Aortic smooth muscle cell (primary cell): ENCODE measurements at places on chromosomes 16 and 17. TPM values are rescaled to one million over a fixed set of nuclear protein-coding genes. Genes with fewer than 3 reads are reported as not detected.

Gene MARVELD3
- not detected in 2 replicates for total RNA-seq

Gene HBZ
- total RNA-seq = not detected in 2 replicates

Gene TBX2
- total RNA-seq = 72.3 and 98.3 TPM in 2 replicates

Gene ENPP7
- not detected in 2 replicates for total RNA-seq

Gene SOX15
- 0.19 and 0.26 TPM in 2 replicates for total RNA-seq

Gene GJC1
- 17.8 and 19.0 TPM in 2 replicates for total RNA-seq

Gene SLC9A5
- 0.31 and 0.66 TPM in 2 replicates for total RNA-seq

Gene CNTNAP1
- total RNA-seq = 25.1 and 38.4 TPM in 2 replicates

Gene NOS2
- under 0.01 and 0.13 TPM in 2 replicates for total RNA-seq

Gene GRIN2A
- total RNA-seq = under 0.01 and 0.06 TPM in 2 replicates

Gene PRSS53
- 1.3 and 1.5 TPM in 2 replicates for total RNA-seq

Gene IL21R
- 0.79 and 1.9 TPM in 2 replicates for total RNA-seq

Gene PIPOX
- total RNA-seq = 2.7 and 2.8 TPM in 2 replicates

Gene PIRT
- not detected in 2 replicates for total RNA-seq

Gene SPNS1
- 24.4 and 25.6 TPM in 2 replicates for total RNA-seq

Gene KRTAP4-1
- not detected in 2 replicates for total RNA-seq

Gene HYDIN
- total RNA-seq = 1.1 TPM in 2 replicates

Gene C16orf54
- total RNA-seq = not detected in 2 replicates

Gene PRAC2
- not detected in 2 replicates for total RNA-seq

Gene ZNF747
- total RNA-seq = 8.0 and 9.1 TPM in 2 replicates
